ENCODE measurements at places on chromosomes 13 and 19.

GRCh38 chr19:14473978-14474578 is 1.1 kb downstream of the PTGER1 start:
- DNase-seq = no peak

- DNase-seq = no peak
Measured at GRCh38 chr19:47507012-47507411, 7.9 kb downstream of the NAPA start.

GRCh38 chr13:71304861-71305260 is 562.1 kb downstream of the DACH1 start:
- no peak for DNase-seq

- no peak for DNase-seq
Measured at GRCh38 chr13:108572782-108573211, 56.6 kb upstream of the MYO16 start.

- no peak for DNase-seq
Measured at GRCh38 chr19:10543059-10543419, 665 bp upstream of the ATG4D start.

GRCh38 chr13:41383386-41383785 is 72.3 kb downstream of the NAA16 start:
- no peak for DNase-seq

- no peak for DNase-seq
Measured at GRCh38 chr13:21932578-21932977, 261.7 kb downstream of the FGF9 start.

DNA sequence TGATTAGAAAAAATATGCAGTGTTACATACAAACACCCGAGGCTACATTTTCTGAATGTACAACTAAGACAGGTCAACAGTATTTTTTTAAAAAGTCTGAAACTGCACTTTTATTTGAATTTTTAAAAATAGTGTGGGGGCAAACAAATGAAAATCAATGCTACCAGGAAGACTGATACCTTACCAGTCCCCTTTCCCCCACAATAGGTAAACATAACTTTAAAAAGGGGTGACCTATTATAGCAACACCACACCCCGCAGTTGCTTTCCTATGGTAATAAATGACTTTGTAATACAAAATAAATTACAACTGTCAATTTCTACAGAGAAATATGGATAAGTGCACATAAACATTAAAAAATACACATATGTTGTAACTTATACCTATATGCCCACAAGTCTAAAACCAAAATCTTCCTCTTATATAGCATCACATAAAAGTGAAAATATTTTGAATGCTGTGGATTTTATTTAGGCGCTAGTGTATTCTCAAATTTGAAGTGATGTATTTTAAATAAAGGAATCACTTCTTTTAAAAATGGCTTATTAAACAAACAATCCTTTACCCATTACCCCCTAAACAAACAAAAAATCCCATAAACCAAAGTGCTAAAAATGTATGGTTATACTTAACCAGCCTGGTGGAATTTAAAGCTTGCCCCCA is 63.1 kb downstream of the KCNRG start:
- DNase-seq = no peak

All from NCI-H1436 (cell line).